AG20443 (cell line): ENCODE measurements at places on chromosomes 3 and 15.

DNA sequence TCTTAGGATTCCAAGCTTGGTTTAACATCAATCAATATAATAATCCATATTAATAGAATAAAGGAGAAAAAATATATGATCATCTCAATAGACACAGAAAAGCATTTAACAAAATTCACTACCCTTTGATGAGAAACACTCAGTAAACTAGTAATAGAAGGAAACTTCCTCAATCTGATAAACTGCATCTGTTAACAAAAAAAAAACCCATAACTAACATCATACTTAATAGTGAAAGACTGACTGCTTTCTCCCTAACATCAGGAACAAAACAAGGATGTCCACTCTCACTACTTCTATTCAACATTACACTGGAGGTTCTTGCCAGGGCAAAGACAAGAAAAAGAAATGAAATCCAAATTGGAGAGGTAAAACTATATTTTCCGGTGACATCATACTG, 30.5 kb downstream of the LRRK1 start:
- no peak for DNase-seq

GRCh38 chr3:190381441-190381840, 6.5 kb upstream of the CLDN16 start:
- no peak for DNase-seq

DNA sequence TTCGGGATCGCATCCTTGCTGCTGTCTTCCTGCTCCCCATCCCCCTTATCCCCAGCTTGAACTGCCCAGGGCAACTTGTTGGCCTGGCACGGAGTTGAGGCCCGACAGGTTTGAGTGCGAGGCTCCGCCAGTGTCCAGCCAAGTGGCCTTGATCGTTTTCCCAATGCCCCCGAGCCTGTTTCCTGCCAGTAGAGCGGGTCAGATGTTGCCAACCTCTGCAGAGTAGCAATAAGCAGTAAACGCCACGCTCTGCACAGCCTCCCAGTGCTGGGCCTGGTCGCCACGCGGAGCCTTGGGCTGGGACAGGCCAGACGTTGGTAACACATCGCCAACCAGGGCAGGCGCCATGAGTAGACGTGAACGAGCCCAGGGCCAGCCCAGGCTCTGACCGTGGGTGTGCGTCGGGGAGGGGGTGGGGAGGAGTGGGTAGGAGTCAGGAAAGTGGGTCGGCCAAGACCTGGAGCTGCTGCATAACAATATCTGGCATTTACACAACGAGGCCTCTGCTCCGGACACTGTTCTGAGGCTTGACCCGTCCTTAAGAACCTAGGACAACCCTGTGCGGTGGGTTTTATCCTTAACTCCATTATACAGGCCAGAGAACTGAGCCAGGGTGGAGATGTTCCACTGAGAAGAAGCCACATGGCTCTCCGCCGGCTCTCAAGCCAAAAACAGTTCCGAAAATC, 444 bp upstream of the ABHD14A start:
- DNase-seq: no peak

DNA sequence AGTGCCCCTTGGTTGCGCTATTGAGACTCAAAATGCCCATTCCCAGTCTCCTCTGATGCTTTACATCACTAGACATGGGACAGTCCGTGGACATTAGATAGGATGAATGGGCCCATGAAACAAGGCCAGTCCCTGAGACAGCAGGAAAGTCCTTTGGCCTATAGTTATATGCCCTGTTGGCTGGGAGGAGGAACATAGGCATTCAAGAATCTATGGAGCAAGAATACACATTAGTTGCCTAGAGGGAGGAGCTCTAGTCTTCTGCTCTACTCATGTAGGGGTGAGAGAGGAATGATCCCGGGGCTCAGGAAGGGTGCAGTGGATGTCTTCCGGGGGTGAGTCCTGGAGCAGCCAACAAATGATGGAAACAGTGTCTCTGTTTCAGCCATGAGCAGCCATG, 58.0 kb upstream of the LRTM1 start:
- DNase-seq: no peak

DNA sequence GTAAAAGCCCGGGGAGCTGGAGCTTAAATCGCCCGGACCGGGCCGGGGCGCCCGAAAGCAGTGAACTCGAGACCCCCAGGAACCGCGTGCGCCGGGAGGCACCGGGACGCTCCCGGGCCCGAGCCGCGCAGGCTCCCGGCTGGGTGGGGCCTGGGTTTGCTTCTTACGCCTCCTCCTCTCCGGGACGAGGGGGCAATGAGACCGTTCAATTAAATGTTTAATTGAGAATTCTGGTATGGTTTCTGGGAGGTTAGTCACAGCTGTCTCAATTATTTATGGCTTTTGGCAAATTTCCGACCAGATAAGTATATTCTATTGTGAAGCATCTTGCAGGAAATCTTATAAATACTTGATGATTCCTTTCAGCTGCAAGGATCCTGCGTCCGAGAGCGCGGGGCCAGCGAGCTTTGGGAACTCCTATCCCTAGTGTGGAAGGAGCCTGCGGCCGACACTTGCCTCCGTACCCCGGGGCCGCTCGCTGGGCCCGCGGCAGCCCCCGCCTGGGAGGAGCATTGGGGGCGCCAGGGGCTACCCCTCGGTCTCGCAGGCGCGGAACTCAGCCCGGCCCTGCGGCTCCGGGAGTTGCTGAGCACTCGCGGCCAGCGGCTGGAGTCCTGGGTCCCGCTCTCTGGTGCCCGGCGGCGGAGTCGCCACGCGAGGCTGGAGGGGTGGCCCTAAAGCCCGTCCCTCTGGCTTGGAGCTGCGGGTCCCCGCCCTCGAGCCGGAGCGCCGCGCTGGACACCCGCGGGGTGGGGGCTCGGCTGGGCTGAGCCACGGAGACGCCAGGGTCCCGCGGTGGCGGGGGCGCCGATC, 10.3 kb downstream of the ISL2 start:
- DNase-seq: no peak

DNA sequence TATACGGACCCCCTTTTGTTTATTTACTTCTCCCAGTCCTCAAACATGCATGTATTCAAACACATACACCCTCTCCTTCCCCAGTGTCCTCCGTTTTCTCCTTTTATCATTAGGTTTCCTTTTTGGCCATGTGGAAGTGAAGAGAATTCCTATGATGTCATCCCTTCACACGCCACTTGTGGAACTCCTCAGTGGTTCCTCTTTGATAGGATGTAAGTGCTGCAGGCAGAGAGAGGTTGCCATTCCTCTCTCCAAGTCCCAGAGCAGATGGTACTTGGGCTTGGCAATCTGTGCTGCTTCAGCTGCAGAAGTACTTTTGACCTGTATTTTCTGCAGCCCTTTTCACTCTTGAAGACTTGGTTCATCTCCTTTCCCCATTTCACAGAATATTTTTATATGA, 32.9 kb upstream of the CRTC3 start:
- DNase-seq: no peak

- DNase-seq: no peak
Observed at GRCh38 chr3:31246293-31247062, 286.2 kb upstream of the STT3B start.

DNA sequence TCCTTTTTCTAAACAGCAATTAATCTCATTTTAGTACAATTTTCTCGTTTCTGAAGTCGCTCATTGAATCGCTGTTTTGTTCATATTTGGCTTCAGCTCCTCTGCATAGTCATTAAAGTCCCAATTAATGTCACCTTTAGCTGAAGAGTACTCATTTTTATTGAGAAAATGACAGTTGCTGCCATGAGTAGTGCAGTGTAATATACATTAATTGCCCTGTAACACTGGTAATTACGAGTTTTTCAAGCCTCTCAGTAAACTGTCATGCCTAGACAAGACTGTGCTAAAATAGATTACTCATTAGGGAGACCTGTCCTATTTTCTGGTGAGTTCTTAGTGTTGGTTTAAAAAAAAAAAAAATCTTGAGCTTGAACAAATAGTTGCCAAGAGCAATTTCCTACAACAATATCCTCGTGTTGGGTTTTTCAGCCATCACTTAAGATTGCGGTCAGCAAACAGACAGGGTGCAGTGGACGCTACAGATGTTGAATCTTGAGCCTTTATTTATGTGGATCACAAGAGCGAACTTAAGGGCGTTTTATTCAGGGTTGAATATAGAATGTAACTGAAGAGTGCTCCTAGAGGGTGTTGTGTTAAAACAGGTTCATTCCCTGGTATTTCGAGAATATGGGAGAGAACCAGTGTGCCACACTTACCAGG, 176.0 kb downstream of the CDIN1 start:
- no peak for DNase-seq
